ENCODE measurements at places on chromosomes 5 and 9.

DNA sequence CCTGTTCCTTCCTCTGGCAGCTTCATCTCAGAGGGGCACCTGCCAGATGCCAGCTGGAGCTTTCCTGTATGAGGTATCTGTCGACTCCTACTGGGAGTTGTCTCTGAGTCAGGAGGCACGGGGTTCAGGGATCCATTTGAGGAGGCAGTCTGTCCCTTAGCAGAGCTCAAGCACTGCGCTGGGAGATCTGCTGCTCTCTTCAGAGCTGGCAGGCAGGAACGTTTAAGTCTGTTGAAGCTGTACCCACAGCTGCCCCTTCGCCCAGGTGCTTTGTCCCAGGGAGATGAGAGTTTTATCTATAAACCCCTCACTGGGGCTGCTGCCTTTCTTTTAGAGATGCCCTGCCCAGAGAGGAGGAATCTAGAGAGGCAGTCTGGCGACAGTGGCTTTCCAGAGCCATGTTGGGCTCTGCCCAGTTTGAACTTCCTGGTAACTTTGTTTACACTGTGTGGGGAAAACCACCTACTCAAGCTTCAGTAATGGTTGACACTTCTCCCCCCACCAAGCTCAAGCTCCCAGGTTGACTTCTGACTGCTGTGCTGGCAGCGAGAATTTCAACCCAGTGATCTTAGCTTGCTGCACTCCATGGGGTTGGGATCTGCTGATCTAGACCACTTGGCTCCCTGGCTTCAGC is 11.8 kb upstream of the ITGA2 start:
- DNase-seq = no peak

DNA sequence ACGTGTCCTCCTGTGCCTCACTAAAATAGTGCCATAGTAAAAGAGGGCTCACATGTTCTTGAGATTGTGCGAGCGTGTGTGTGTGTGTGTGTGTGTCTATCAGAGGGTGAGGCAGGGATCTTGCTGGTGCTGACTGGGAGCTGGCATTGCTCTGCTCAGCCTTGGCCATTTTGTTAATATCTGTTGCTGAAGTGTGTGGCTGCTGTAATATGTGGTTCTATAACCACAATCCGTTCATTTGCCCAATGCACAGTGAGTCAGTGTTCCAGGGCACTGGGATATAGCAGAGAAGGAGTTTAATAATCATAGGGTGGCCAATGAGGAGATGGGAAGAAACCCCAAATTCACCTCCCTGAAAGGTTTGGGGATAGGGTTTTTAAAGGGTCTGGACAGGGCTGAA is 61.3 kb downstream of the RASGRF2 start:
- DNase-seq = no peak

DNA sequence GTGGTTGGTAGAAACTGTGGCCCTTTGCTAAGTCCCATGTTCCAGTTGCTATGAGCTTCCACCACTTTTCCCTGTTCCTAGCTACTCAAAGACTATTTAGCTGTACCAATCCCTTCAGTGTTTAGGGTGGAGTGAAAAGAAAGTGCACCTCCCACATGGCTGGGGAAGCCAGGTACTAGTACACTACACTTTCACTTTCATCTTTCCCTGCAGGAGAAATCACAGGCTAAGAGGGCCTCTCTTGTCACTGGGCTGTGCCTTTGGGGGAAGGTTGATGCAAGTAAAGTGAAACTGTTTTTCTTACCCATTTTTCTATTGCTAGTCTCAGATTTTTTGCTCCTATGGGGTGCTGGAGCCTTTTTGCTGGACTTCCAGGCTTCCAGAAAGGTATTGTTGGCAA is 33.5 kb upstream of the CKS2 start:
- no peak for DNase-seq

GRCh38 chr9:127269449-127269848 is 4.9 kb downstream of the GARNL3 start:
- no peak for DNase-seq

DNA sequence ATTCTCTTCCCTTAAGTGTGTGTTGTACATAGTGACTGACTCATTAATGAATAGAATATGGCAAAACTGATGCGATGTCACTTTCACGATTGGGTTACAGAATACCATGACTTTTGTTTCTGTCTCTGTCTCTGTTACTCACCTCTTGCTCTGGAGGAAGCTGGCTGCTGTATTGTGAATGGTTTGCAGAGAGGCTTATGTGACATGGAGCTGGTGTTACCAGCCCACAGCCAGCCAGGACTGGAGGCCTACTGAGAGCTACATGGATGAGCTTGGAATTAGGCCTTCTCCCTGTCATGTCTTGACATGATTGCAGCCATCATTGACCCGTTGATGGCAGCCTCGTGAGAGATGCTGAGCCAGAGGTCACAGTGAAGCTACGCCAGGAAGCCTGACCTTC is 161.9 kb downstream of the TAF11L14 start:
- no peak for DNase-seq

GRCh38 chr5:10617103-10617502 is 53.2 kb downstream of the ANKRD33B start:
- DNase-seq = no peak

DNA sequence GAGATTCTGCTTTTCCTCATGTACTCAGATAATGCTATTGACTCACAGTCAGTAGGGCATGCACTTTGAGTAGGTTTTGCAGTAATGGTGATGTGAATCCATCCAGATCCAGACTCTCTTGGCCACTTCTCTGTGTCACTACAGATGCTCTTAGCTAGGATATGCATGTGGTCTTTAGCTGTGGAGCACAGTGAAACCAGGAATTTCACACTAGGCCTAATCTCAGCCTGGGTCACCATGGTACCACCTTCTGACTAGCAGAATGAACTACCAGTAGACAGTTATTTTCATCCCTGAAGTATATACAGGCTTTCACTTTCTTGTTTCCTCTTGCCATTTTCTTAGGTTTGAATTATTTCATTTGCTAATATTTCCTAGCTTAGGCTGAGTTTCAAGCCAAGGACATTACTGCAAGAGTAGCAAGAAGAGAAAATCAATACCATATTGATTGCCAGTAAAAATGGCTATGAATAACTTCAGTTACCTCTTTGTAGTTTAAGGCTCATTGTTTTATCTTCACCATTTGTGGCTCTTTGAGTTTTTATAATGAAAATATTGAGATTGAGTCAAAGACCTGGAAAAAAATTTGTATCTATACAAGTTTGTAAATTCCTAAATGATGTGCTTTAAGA is 28.4 kb upstream of the CSNK1G3 start:
- DNase-seq = no peak
